ENCODE measurements at places on chromosomes 7 and 10.

- no peak for DNase-seq
Observed at GRCh38 chr7:90830308-90830707, 234.2 kb downstream of the CDK14 start.

- DNase-seq, result no peak
Observed at GRCh38 chr7:131488361-131488760, 68.1 kb downstream of the PODXL start.

- DNase-seq, result no peak
Observed at GRCh38 chr7:100397315-100398081, 24.2 kb downstream of the PILRA start.

GRCh38 chr7:4882169-4883032, 1.1 kb downstream of the RADIL start:
- DNase-seq, result no peak

- DNase-seq, result no peak
Observed at GRCh38 chr7:23184709-23185359, 3.0 kb downstream of the NUP42 start.

DNA sequence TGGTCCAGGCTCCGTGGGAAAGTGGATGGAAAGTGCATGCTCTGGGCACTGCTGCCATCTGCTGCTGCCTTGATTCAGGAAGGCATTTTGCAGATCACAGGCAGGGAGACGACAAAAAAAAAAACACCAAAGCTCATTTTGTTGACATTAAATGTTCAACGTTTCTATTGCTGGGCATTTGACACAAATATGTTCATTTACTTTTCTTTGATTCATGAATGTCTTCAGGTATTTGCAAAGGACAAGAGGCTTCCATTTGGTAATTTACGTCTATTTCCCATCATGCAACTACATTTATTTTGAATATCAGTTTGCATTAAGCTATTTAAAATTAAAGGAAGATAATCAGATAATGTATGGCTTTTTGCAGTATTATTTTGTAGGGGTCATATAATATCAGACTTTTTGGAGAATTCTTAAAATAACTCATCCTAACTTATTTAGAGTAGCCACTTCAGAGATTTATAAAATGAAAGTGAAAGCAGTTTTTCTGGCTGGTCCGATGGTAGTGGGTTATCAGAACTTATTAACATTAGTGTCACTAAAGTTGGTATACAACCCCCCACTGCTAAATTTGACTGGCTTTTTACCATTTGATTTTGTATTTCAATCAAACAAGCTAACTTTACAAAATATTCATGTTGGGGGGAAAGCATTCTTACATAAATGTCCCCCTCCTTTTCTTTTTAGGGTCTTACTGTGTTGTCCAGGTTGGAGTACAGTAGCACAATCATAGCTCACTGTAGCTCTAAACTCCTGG, 65.3 kb downstream of the PDIA4 start:
- DNase-seq, result no peak

- no peak for DNase-seq
Observed at GRCh38 chr10:110275128-110275729, 29.5 kb downstream of the SMNDC1 start.

DNA sequence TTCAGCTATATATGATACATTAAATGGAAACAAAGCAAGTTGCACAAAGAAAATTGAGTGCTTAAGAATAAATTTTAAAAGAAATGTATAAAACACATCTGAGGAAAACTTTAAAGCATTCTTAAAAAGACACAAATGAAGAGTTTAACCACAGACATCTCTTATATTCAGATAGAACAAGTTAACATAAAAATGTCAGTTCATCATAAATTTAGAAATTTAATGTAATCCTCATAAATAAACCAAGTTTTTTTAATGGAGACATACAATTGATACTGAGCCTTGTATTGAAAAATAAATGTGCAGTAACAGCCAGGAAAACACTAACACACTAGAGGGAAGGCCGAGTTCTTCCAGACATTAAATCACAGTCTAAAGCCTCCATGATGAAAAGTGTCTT, 243.9 kb upstream of the MKLN1 start:
- no peak for DNase-seq

GRCh38 chr7:151869968-151870918, 6.7 kb downstream of the PRKAG2 start:
- no peak for DNase-seq

DNA sequence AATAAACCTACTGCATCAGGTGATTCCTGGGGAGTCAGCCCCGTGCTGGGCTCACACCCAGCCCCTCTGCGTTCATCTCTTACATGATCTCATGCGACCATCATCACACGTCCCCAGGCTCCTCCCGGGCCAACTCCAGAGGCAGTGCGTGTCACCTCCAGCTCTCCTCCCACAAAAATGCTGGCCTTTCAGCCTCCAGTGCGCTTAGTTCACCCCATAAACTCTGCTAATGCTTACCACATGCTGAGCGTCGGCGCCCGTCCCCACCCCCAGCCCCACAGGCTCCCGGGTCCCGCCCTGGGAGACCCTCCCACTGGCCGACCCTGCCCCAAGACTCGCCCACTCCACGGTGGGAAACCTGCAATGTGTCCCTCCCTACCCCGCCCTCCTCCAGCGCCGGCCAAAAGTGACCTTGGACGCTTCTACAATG, 816 bp upstream of the SDK1 start:
- DNase-seq, result no peak

- DNase-seq, result no peak
Observed at GRCh38 chr7:120373174-120373573, 100.2 kb downstream of the KCND2 start.

- DNase-seq, result no peak
Observed at GRCh38 chr7:127447326-127447945, 54.9 kb upstream of the ZNF800 start.

DNA sequence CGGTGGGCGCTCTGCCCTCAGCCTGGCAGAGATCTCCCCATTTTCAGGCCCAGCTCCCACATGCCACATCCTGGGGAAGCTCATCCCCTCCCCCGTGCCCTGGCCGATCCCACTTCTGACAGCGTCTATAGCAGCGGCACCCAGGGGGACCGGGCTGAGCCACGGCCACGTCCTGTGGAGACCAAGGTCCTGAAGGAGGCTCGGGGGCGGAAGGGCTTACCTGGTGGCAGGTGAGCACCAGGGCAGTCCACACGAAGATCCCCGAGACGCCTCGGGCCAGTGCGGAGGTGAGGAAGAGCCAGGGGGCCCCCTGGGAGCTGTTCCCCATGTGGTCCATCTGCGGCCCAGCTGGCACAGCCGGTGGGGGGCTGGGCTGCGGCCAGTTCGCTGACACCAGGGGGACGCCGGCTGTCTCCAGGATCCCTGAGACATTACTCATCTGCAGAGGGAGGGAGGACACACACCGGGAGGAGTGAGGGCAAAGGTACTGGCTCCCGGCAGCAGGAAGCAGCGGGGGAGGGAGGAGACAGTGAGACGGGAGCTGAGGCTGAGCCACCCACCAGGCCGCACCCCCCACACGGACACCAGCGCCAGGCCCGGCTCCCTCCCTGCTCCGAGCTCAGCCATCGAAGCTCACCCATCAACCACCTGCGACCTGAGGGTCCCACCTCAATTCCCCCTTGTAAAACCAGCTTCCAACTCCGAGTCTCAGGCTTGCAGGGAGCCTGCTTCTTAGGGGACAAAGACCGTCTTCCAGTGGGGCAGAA, 776 bp downstream of the TMEM184A start:
- no peak for DNase-seq

GRCh38 chr7:45114926-45115325, 3.4 kb upstream of the TBRG4 start:
- no peak for DNase-seq

- DNase-seq, result no peak
Observed at GRCh38 chr7:122182081-122182480, 38.0 kb upstream of the AASS start.

- no peak for DNase-seq
Observed at GRCh38 chr10:50536617-50537240, 87.0 kb downstream of the SGMS1 start.

DNA sequence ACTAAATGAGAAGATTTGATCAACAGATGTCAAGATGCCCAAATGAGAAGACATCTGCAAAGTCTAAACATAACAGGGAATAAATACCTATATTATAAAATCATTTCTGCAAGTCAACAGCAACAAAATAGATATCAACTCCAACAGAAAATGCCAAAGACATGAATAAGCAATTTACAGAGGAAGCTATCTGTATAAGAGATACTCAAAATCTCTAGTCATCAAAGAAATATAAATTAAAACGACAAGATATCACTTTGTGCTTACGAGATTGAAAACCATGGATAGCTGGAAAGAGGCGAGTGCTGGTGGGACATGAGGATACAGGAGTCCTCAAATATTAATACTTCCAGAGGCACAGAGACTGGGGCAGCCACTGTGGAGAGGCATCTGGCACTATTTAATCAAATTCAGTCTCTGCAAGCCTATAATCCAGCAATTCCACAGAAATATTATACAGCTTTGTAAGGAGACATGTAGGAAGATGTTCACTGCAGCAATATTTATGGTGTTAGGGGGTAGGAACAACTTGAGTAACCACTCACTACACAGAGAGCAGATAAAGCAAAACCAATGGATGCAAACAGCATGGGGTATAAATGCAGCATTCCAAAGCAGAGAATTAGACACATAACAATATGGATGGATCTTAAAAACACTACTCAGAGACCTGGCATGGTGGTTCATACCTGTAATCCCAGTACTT, 4.8 kb downstream of the DNMBP start:
- no peak for DNase-seq

DNA sequence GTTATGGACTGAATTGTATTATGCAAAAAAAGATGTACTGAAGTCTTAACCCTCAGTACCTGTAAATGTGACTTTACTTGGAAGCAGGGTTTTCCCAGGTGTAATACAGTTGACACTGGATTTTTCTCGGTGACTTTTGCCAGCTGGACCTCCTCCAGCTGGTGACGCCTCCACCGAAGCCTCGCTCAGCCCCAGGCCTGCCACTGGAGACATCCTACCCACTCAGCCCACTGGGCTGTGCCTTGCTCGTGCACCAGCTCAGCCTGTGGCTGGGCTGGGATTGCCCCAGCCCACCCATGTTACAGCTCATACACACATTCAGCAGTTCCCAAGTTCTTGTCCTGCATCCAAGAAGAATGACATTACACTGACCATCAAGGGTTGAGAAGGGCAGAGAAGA, 42.4 kb upstream of the GPR22 start:
- DNase-seq, result no peak

DNA sequence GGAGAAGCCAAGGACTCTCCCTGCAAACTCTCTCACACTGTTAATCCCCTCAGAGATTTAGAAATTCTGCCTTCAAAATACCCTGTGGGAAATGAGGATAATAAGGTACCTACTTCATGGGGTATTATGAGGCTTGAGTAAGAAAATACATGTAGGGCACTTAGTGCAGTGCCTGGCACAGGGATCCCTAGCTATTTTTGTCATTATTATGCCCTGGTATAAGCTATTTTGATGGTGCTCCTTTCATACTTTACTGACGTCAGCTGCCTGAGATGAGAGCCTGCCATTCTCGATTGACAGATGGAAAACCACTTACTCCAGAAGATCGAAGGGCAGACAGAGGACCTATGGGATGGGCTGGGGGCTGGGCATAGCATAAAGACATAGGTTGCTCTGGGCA, 30.1 kb downstream of the MKX start:
- DNase-seq, result no peak

GRCh38 chr10:59805014-59805413, 51.8 kb upstream of the MRLN start:
- no peak for DNase-seq

- DNase-seq, result no peak
Observed at GRCh38 chr7:8564281-8564680, 130.9 kb downstream of the NXPH1 start.

Measured in cortex of kidney (tissue), 1 donor.